ENCODE measurements at places on chromosomes 1 and 21.
A peak's percentile ranks its signal among the peaks of the same experiment; 100 is the strongest.

DNA sequence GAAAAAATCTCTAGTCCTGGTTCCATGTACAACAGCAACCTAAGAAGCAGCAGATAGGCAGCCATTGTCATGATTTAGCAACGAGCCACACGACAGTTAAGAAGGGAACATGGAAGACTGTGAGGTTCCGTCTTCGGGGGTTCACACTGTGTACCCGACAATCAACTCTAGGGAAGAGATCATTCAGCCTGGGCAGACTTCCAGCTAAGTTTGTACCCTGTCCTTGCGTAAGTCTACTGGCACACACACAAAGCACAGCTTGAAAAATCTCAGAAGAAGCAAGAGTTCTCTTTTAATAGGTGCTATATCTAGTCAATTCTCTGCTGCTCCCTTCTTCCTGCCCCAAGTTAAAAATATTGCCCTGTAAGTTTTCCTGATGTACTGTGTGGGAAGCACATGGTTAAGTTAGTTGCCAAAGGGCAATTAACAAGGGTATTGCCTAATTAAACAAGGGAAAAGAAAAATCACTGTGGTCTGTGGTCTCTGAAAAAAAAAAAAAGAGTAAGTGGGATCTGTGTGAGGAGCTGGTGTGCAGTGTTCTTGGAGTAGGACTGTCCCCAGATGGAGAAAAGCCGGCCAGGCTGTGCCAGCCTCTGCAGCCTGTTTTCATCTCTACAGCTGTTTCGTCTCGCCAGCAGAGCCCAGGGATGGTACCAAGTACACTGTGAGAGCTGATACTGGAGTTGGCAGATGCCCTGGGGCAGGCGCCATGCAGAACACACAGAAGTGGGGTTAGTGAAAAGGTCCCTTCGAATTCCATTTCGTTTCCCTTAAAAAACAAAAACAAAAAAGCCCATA lies 6.4 kb upstream of the MYBPHL start:
- DNase-seq = no peak

GRCh38 chr1:25848531-25848930 lies 10.7 kb downstream of the AUNIP start:
- DNase-seq = no peak

DNA sequence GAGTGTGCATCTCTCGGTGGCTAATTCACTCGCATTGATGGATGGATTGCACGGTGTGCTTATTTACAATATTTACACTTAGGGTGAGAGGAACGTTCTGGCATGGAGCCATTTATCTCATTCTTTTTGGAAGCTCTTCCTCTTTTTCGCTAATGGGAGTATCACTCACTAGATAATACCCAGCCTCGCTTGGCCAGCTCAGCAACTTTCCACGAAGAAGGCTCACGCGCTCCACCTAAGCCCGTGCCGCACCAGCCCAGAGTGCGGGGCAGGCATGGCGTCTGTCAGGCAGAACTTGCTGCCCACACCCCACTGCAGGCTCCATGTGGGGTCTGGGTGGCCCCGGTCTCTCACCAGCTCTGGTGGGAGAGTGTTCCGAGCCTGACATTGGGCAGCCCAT lies 484.9 kb downstream of the NPHP4 start:
- DNase-seq = no peak

- no peak for DNase-seq
These were observed 10.8 kb upstream of the IER5 start for GRCh38 chr1:181077576-181078242.

GRCh38 chr1:94142583-94142982 lies 21.6 kb upstream of the ABCA4 start:
- no peak for DNase-seq

DNA sequence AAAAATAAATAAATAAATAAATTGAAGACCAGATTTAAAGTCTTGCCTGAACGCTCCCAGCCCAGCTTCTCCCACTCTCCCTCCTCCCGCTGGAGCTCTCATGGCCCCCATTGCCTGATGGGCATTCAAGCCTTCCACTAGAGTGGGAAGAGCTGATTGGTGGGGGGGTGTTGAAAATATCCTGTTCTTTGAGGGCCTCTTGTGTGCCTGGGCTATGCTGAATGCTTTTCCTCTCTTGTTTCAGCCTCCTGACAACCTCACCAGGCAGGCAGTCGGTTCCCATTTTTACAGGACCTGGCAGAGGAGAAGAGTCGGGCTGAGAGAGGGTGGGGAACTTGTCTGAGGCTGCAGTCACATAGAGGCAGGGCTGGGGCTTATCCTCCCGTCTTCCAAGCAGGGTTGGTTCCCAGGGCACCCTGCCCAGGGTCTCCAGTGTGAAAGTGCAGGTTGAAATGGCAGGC lies 59.2 kb upstream of the SSBP3 start:
- no peak for DNase-seq

GRCh38 chr21:43362321-43362791 lies 64.6 kb downstream of the SIK1 start:
- DNase-seq = peak; percentile 88

DNA sequence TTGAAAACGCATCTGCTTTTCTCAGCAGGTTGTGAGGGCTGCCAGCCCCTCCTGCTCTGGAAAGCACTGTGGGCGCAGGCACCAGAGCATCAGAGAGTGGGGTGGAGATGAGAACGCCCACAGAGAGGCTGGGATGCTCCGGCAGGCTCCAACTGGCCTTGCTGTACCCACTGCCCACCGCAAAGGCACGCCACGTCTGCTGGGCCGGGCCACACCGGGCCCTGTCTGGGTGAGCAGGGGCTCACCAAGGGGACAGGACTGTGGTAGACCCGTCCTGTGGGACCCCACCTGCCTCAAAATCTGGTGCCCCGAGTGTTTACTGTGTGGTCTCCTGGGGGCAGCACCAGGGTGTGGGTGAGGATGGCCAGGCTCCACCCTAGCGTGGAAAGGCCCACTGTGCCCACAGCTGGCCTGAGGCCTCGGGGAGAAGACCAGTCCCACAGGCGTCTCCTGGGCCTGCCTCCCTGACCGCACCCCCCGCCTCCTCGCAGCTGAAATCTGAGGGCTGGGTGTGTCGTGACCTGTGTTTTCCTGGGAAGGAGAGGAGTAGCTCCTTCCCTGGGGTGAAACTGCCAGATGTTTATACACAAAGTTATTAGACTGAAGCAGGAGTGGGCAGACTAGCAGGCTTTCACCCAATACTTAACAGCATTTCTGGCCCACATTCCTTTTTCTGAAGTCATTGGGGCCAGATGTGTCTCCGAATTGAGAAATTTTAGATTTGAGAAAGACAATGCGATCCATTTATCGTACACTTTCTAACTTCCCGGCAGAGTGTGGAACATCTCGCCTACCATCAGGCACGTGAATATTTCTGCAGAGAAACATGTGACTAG lies 53.8 kb downstream of the STUM start:
- DNase-seq = no peak

- DNase-seq = peak; percentile 49
These were observed 89.6 kb downstream of the RERE start for GRCh38 chr1:8727809-8728213.

GRCh38 chr21:45287438-45288391 lies at the start of gene POFUT2:
TSS of gene POFUT2 (minus strand) at chr21:45287895. CDS start at chr21:45287871, 24 bp downstream.
- DNase-seq = peak; percentile 96

- DNase-seq = peak; percentile 51
These were observed 16.4 kb downstream of the ECHDC2 start for GRCh38 chr1:52904927-52905698.

- DNase-seq = no peak
These were observed 16.1 kb upstream of the RBBP5 start for GRCh38 chr1:205137901-205138300.

- DNase-seq = no peak
These were observed 19.6 kb downstream of the LBR start for GRCh38 chr1:225408249-225408648.

GRCh38 chr1:62844030-62844429 lies 60.1 kb downstream of the ATG4C start:
- DNase-seq = no peak

DNA sequence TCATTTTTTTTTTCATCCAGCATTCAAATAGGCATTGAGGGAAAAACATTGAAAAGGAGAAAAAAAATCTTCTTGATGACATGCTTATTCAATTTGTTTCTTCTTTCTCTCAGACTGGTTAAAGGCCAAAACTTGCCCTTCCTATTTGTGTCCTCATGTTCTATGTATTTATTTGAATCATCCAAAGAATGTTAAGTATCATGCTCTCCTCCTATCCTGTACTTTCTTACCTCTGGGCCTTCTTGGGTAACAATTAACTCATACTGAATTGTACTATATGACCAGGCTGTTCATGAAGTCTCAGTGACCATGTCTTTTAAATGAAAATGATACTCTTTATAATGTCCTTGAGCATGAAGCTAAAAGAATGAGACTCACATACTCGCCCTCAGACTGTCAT lies 36.5 kb upstream of the DENND1B start:
- DNase-seq = no peak

DNA sequence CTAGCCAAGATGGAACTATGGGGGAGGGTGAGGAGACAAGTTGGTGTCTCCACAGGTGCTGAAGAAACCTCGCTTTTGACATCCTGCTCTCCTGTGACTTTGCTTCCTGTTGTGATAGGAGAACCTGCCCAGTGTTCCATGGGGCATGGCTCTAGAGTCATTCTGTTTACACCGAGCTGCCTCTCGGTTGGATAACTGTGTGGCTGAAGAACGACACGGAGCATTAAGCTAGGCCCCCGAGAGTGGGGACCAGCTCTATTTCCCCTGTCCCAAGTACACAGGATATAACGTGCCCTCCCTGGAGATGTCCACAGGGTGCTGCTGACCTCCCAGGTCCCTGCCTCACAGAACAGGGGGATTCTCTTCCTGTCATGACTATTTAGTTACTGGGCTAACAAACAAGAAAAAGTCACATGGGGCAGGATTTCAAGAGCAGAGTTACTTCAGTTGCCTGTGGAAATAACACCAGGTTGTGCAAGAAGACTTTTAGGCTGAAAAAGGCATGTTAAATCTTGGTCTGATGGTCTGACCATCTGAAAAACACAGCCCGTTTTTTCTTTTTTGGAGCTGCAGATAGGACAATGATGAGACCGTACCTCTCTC lies 29.4 kb upstream of the PPP2R5A start:
- no peak for DNase-seq

GRCh38 chr1:156122086-156122485 lies 7.6 kb downstream of the LMNA start:
- DNase-seq = no peak

GRCh38 chr1:21631944-21632887 lies 36.9 kb downstream of the RAP1GAP start:
- DNase-seq = no peak
